Ascending aorta (tissue), 2 donors: ENCODE measurements at places on chromosomes 11 and 22. TPM values are rescaled to one million over a fixed set of nuclear protein-coding genes. Genes with fewer than 3 reads are reported as not detected.

FBXO3 gene
- total RNA-seq, result 11.8 TPM

- H3K36me3 ChIP-seq, result peaks cover 27% of the 10 kb centered on the region
- peak overlapping the region; percentile 75 for H3K4me3 ChIP-seq
- peaks cover 8% of the 10 kb centered on the region for H3K4me1 ChIP-seq
- peak overlapping the region; percentile 94 for H3K27ac ChIP-seq
- no peak for DNase-seq
Measured at GRCh38 chr11:62708392-62708791, 916 bp downstream of the GNG3 start.

DUSP8 gene
- 27.0 TPM for total RNA-seq

FAM181B gene
- total RNA-seq, result not detected

- peak overlapping the region; percentile 84 for H3K4me3 ChIP-seq
- H3K4me1 ChIP-seq, result peaks cover 10% of the 10 kb centered on the region
- peaks cover 19% of the 10 kb centered on the region for H3K36me3 ChIP-seq
- DNase-seq, result no peak
- H3K27me3 ChIP-seq, result no peaks in the 10 kb centered on the region
Measured at GRCh38 chr11:65639623-65640482, 2.0 kb downstream of the SIPA1 start.

UBTFL1 gene
- not detected for total RNA-seq

PARVB gene
- 33.8 TPM for total RNA-seq

GRCh38 chr11:69414773-69415187 is 66.7 kb upstream of the LINC01488 start:
- no peaks in the 10 kb centered on the region for H3K27me3 ChIP-seq
- no peak overlapping the region for H3K4me3 ChIP-seq

IGLL1 gene
- total RNA-seq, result not detected

GRCh38 chr11:34251589-34251980 is 106.2 kb downstream of the ABTB2 start:
- no peak for DNase-seq
- H3K27me3 ChIP-seq, result no peaks in the 10 kb centered on the region
- peaks cover 16% of the 10 kb centered on the region for H3K4me1 ChIP-seq
- no peak overlapping the region for H3K4me3 ChIP-seq

TMPRSS4 gene
- not detected for total RNA-seq

DNA sequence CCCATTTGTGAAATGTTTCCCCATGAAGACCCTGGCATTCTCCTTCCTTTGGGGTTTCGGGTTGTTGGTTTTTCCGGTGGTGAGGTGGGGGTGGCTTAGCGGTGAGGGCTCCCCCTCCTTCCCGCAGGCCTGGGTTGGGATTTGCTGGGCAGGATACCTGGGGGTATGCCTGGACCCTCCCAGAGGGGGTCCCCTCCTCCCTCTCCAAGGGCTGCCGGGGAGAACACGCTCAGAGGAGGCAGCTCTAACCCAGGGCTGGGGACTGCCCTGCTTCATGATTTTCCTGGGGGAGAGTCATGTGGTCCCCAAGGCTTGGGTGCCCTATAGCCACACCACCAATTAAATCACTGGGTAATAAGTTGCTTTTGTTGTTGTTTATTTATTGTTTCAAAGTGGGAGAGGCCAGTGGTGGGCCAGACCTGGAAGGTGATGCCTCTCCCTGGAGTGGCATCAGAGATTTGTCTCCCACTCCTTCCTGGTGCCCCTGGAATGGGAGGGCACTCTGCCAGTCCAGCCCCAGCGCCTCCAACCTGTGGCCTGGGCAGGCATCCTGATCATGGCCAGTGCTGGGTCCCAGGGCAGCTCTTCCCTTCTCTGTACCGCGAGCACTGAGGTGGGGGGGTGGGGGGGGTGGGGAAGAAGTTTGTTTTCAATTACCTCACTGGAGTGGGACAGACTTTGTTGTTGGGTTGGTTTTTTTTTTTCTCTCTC is 1.3 kb upstream of the CLCF1 start:
- peak overlapping the region; percentile 97 for H3K4me3 ChIP-seq
- no peaks in the 10 kb centered on the region for H3K4me1 ChIP-seq
- no peaks in the 10 kb centered on the region for H3K36me3 ChIP-seq
- no peak for DNase-seq

- no peak for DNase-seq
- no peak overlapping the region for H3K4me3 ChIP-seq
- peaks cover 16% of the 10 kb centered on the region for H3K36me3 ChIP-seq
- H3K27ac ChIP-seq, result no peak overlapping the region
- no peaks in the 10 kb centered on the region for H3K4me1 ChIP-seq
Measured at GRCh38 chr11:43756575-43756974, 76.0 kb downstream of the HSD17B12 start.

- H3K36me3 ChIP-seq, result no peaks in the 10 kb centered on the region
- no peak overlapping the region for H3K4me3 ChIP-seq
- no peaks in the 10 kb centered on the region for H3K4me1 ChIP-seq
- no peaks in the 10 kb centered on the region for H3K27me3 ChIP-seq
- no peak for DNase-seq
Measured at GRCh38 chr11:113251281-113251680, 63.1 kb upstream of the TTC12 start.
